ENCODE measurements at places on chromosomes 12 and 14.

- no peak for DNase-seq
Observed at GRCh38 chr12:95837240-95838038, 21.3 kb upstream of the SNRPF start.

DNA sequence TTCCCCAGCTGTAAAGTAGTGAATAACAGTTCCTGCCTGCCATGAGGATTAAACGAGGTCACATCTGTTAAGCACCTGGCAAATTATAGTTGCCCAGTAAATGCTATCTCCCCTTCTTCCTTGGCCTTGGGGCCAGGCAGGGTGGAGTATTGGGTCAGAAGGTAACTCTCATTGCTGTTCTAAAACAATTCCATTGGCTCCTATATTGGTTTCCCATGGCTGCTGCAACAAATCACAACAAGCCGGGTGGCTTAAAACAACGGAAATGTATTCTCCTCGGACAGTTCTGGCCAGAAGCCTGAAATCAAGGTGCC is 31.9 kb downstream of the MMAB start:
- no peak for DNase-seq

GRCh38 chr12:69534389-69534822 is 50.9 kb upstream of the CCT2 start:
- peak; percentile 87 for DNase-seq

- no peak for DNase-seq
Observed at GRCh38 chr14:61080591-61081010, 99.6 kb downstream of the SLC38A6 start.

DNA sequence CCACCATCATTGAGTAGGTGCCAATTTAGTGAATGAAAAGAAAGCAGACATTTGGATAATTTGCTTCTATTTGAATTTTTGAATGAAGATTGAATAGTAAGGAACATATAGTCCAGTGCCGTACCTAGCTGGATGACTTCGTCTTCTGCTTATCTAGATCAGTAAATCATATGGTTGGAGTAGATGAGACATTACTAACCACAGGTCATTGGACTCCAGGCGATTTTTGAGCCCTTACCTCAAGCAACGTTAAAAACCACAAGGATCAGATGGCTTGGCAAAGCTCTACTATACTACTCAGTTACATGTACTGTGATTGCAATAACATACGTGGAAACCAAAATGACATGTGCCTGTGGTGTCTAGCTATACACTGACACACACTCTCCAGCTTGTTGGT is 1.7 kb upstream of the SPATS2 start:
- no peak for DNase-seq

- no peak for DNase-seq
Observed at GRCh38 chr14:52706286-52706685, 714 bp upstream of the PSMC6 start.

DNA sequence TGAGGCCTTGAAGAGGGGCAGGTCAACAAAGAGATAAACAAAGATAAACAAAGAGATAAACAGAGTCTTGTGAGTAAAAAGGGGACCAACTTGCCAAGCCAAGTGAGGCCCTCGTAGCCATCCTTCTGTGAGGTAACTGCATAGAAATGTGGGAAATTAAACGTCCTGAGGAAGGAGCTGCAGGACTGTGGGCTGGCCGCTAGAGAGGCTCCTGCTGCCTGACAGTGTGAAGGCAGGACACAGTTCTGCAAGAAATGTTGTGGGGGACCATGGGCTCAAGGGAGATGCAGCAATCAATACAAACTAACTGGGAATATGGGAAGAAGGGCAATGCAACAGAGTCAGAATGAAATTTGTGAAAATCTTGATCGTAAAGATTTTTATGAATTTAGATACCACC is 91.9 kb downstream of the SLC8A3 start:
- no peak for DNase-seq

DNA sequence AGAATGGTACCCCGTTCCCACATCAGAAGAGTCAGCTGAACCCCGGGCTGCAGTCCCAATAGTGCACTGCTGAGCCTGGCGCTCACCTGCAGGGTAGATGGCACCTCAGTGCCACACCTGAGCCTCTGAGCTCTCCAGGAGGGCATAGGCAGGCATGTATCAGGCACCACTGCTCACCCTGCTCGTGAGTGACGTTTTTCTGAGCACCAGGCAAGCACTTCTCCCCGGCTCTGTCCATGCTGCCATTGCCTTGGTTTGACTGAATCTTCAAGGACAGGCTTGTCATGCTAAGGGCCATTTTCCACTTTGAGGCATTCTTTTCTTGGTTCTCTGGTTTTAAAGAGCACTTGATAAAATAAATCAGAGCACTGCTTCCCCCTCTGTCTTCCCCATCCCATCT is 161.6 kb upstream of the PRMT8 start:
- no peak for DNase-seq
